ENCODE measurements at places on chromosomes 3 and 15.

DNA sequence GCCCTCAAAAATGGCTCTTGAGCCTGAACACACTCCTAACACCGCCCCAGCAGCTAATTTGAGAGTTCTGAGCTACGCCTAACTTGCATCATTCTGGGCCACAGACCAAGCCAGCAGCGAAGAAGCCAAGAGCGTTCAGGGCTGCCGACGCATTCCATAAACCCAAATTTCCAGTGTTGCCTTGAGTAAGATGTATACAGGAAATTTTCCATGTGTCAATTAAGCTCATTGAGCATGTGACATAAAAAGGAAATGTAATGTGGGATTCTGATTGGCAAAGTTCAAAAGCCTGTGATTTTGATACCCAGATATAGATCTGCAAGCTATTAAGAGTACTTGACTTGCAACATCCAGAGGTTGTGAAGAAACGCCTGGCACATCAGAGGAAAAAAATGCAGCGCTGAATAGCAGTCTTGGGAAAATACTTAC lies 148.6 kb upstream of the NR2F2 start:
- no peak for DNase-seq

GRCh38 chr3:156728267-156728985 lies 54.0 kb downstream of the TIPARP start:
- no peak for DNase-seq

DNA sequence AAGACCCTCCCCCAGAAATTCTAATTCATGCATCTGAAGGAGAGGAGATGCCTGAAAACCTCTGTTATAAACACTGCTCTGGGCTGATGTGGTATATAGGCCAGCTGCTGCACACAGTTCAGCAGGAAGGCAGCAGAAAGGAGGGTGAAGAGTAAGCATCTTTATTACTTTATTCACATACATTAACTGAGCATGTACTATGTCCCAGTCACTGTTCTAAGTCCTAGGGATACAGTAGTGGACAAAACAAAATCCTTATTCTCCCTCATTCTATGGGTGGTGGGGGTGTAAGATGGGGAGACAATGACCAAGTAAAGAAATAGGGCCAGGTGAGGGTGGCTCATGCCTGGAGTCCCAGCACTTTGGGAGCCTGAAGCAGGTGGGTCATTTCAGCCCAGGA lies 17.8 kb upstream of the CHRNB4 start:
- no peak for DNase-seq

GRCh38 chr3:146169891-146170290 lies 8.9 kb upstream of the PLOD2 start:
- no peak for DNase-seq

DNA sequence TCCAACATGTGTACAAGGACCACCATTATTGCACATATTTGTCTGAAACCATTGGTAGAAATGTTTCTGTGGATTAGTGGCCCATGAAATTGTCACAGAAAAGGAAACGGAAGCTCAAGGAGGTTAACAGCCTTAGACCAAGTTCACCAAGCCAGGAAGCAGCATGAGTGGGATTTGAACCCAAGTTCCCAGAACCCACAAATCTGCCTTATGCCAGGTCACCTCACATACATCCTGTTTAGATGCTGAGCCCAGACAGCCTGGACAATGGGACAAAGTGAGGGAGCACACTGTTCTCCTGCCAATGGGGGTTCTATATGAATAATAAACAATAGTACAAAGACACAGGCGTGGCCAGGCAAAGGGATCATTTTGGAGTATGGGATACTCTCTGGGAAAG lies 59.6 kb upstream of the CA12 start:
- no peak for DNase-seq
